OCI-LY7 (cell line): ENCODE measurements at places on chromosomes 5 and 9. TPM values are rescaled to one million over a fixed set of nuclear protein-coding genes. Genes with fewer than 3 reads are reported as not detected.
A peak's percentile ranks its signal among the peaks of the same experiment; 100 is the strongest.

GRCh38 chr5:74976651-74977050 is 75.7 kb downstream of the GCNT4 start:
- DNase-seq = no peak

- no peak for DNase-seq
These were observed 40.6 kb downstream of the EFNA5 start for GRCh38 chr5:107630184-107630583.

DNA sequence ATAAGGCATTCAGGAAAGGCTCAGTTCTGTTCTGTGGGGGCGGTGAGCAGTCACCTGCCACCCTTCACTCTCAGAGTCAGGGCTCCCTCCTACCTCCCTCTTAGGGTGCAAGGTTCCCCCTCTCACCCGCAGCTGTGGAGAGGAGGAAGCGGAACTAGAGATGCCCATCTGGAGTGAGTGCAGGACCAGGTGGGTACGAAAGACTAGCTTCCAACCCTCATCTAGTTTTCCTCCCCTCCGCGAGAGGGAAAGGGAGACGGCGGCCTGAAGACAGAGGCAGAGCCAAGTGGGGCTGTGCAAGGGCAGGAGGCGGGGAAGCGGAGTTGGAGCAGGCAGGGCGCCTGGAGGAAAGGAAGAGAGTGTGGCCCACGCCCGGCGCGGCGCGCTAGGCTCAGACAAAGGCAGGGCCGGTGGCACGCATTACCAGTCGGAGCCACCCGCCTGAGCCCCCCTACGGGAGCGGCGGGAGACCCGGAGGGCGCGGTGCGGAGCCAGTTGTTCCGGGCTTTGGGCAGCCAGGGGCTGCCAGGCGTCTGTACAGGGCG is 7.3 kb downstream of the PRR7 start:
- peak; percentile 68 for DNase-seq

GRCh38 chr5:132704875-132705274 is 31.1 kb downstream of the IL4 start:
- no peak for DNase-seq

DNA sequence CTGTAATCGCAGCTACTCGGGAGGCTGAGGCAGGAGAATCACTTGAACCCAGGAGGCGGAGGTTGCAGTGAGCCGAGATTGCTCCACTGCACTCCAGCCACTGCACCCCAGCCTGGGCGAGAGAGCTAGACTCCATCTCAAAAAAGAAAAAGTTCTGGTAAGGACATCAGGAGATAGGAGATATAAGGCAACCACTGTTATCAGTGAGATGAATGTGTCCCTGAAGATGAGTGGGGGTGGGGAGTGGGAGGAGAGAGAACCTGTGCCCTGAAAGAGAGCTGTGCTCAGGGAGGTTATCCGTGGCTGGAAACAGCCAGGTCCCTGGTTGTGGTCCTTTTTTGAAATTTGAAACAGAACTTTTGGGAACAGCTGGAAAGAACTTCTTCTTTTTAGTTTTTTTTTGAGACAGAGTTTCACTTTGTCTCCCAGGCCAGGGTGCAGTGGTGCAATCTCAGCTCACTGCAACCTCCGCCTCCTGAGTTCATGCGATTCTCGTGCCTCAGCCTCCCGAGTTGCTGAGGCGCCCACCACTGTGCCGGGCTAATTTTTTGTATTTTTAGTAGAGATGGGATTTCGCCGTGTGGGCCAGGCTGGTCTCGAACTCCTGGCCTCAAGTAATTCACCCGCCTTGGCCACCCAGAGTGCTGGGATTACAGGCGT is 2.6 kb downstream of the PTPA start:
- no peak for DNase-seq

GRCh38 chr5:145984072-145984471 is 47.7 kb downstream of the SH3RF2 start:
- no peak for DNase-seq

DNA sequence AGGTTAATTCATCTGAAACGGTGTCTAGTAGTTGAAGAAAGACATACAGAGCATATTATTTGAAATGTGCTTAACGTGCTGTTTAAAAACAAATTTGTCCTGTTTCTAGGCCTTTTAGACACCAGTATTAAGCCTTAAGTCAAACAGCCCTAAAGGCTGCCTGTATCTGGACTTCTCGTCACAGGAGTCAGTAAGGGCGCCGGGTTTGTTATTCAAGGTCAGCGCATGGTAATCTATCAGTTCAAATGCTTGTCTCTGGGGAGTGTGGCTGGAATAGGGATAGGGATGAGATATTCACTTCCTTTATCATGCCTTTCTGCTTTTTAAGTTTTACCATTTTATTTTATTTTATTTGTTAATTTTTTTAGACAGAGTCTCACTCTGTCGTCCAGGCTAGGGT is 9.4 kb upstream of the CNOT6 start:
- no peak for DNase-seq

DNA sequence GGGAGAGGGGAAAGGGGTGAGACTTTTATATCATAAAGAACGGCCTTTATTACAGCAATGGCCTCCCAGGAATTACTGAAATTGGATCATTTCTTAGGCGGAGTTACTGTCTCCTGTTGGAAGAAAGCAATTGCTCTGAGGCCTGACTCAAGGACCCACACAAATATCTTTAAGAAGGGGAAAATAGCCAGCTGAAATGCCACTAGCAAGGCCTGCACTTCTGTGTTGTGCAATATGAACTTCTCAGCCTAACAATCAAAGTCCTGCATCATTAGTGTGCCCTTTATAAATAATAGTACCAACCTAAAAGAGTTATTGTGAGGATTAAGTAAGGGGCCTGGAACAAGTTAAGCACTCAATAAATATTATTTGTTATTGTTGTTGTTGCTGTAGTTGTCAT is 30.1 kb upstream of the TRIM32 start:
- no peak for DNase-seq

DNA sequence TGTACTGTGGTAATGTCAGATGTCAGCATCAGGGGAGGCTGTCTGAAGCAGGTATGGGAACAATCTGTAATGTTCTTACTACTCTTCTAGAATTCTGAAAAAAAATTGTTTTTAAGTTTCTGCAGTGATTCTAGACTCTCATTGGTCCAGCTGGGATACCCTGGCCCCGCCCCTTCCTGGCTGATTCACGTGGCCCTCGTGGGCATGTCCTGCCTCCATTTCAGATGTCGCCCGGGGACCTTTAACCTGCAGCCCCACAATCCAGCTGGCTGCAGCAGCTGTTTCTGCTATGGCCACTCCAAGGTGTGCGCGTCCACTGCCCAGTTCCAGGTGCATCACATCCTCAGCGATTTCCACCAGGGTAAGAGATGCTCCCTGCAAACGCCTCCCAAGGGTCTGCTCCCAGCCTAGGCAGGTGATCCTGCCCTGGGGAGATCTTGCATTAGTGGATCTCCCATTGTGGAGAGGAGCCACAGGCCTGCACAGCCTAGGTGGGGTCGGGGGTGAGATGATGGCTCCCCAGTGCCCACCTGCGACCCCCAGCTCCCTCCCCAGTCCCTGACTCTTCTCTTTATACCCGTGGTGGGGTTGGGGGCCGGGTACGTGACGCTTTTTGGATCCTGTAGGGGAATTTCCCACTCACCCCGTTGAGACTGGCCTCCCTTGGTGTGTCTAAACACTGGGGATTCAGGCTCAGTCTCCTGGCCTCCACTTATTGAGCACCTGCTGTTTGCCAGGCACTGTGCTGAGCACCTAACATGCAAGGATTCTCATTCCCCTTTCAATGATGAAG is 36.5 kb downstream of the LAMC3 start:
- DNase-seq = peak; percentile 25

DNA sequence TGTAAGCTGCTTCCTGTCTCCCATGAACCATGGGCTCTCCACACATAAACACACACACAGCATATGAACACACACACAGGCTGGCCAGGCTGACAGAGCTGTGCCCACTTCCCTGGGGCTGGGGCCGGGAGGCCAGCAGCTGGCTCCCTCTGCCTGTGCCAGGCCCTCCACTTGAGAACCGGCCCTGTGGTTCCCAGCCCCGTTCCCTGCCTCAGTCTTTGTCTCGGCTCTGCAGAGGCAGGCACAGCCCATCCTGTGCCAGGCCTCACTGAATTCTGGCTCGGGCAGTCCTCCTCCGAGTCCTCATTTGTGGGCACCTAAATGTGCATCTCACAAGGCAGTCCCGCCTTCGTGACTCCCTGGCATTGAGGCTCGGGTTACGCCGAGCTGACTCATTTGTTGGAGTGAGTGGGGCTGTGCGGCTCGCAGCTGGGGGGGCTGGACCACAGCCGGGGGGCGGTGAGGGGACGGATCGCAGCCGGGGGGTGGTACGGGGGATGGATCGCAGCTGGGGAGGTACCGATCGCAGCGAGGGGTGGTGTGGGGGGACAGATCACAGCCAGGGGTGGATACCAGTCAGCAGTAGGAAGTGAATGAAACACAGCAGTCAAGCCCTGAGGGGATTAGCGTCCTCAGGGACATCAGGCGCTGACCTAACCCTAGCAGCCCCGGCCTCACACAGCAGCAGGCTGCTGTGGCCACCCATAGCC is 72.3 kb downstream of the PSMB7 start:
- DNase-seq = no peak

DNA sequence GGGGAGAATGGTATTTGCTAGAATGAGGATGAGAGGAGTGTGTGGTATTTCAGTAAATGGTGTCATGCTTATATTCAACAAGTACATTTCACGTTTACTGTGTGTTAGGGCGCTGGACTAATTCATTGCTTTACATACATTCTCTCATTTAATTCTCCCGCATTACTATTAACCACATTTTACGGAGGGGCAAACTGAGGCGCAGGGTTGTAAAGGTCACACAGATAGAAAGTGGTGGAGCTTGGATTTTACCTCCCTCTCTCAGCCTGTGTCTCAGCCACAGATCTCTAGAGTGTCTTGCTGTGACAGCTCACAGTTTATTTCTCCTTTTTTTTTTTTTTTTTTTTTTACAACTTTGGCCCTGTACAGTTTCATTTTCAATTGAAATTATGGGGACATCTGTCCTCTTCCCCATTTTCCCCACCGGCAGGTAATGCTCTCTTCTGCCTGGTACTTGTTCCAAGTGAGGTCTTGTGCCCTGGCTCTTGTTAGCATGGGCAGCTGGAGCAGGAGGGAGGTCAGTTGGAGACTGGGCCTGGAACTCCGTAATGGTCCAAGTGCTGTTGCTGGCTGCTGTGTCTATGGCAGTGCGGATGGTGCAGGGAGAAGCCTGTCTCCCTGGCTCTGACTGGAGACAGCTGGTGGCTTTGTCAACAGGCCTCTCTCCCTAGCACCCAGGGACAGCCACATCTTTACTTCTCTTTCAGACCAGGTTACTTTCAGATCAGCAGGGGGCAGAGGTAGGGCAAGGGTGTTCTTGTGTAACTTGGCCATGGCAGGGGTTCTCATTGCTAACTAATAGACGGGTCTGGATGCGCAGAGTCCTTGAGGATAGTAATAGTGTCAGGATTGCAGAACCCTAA is 20.5 kb upstream of the NDST1 start:
- peak; percentile 79 for DNase-seq

- no peak for DNase-seq
These were observed 6.3 kb upstream of the PSD2 start for GRCh38 chr5:139789116-139789844.

DNA sequence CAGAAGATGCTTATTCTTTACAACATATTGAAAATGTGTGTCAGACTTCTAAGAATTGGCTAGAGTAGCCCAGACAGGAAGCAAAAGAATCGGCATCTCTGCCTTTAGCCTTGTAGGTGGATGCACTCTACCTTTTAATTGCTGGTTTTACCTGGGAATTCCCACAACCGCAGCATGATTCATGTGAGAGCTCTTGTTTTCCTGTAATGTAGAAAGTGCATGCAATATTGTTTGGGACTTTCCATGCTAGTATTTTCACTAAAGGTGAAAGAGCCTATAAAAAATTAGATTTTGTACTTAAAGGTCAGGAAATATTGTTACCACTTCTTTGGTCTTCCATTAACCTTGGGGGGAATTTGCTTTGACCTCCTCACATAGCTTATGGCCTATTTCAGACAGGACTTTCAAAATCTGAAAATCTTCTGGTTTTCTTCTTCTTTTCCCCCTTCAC is 89.8 kb downstream of the NTRK2 start:
- no peak for DNase-seq

- no peak for DNase-seq
These were observed 126.3 kb upstream of the RPS23 start for GRCh38 chr5:82404382-82404945.

- no peak for DNase-seq
These were observed 25.0 kb upstream of the DMRT2 start for GRCh38 chr9:1025131-1025530.

GRCh38 chr9:86486891-86487837 is 133.0 kb upstream of the TUT7 start:
- DNase-seq = peak; percentile 43

- no peak for DNase-seq
These were observed 604.1 kb upstream of the TLE4 start for GRCh38 chr9:78967596-78968217.

GRCh38 chr5:14168793-14169262 is 25.7 kb downstream of the TRIO start:
- no peak for DNase-seq

DNA sequence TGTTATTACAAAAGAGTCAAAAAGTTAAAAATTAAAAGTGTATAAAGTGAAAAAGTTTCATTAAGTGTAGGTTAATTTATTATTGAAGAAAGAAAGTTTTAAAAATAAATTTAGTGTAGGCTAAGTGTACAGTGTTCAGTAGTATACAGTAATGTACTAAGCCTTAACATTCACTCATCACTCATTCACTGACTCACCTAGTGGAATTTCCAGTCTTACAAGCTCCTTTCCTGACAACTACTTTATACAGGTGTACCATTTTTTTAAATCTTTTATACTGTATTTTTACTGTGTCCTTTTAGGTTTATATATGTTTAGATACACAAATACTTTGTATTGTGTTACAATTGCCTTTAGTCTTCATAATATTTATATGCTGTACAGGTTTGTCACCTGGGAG is 530.2 kb upstream of the FAM174A start:
- no peak for DNase-seq

DNA sequence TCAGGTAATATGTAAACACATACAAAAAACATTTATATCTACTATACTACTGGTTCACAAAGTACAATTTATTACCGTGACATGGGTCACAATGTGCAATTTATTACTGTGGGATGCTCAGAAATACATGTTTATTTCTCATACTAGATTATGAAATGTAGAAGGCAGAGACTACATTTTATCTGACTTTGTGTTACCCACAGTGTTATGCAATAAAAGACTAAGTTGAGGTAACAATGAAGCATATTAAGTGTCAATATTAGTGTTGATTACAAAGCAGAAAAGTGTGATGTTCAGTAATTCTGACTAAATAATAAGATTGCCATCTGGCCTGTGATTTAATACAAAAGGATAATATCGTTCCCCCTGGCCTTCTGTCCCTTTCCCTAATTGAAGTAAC is 42.4 kb downstream of the CPLANE1 start:
- DNase-seq = no peak

CAMK2A gene
- not detected in 2 replicates for total RNA-seq

NTNG2 gene
- 1.9 and 3.2 TPM in 2 replicates for total RNA-seq

F2RL1 gene
- not detected in 2 replicates for total RNA-seq

ROR2 gene
- 0.10 and 0.17 TPM in 2 replicates for total RNA-seq

ERAP2 gene
- total RNA-seq = 19.5 and 26.2 TPM in 2 replicates

TMED9 gene
- 125 and 134 TPM in 2 replicates for total RNA-seq

SECISBP2 gene
- 85.5 and 108 TPM in 2 replicates for total RNA-seq

PKD2L2 gene
- total RNA-seq = not detected in 2 replicates

GRM6 gene
- total RNA-seq = not detected in 2 replicates

PNPLA7 gene
- total RNA-seq = 8.5 and 10.2 TPM in 2 replicates
